Suprapubic skin (tissue), 4 donors: ENCODE measurements at places on chromosomes 5 and 9.

- peaks cover 12% of the 10 kb centered on the region for H3K4me1 ChIP-seq
- H3K27me3 ChIP-seq: no peaks in the 10 kb centered on the region
- no peak overlapping the region for H3K4me3 ChIP-seq
- H3K27ac ChIP-seq: no peak overlapping the region
- no peaks in the 10 kb centered on the region for H3K36me3 ChIP-seq
These were observed 13.8 kb downstream of the ACO1 start for GRCh38 chr9:32398207-32398606.

- H3K27ac ChIP-seq: no peak overlapping the region
- H3K27me3 ChIP-seq: no peaks in the 10 kb centered on the region
- no peaks in the 10 kb centered on the region for H3K4me1 ChIP-seq
- no peaks in the 10 kb centered on the region for H3K36me3 ChIP-seq
- no peak overlapping the region for H3K4me3 ChIP-seq
- DNase-seq: no peak
These were observed 84.5 kb downstream of the SLC1A1 start for GRCh38 chr9:4574657-4575243.

- peaks cover 15% of the 10 kb centered on the region for H3K36me3 ChIP-seq
- peaks cover 3% of the 10 kb centered on the region for H3K4me1 ChIP-seq
- H3K4me3 ChIP-seq: peak within 1 kb of the TSS; percentile 55
- peak; percentile 83 for DNase-seq
These were observed at the start of gene ZNF300 for GRCh38 chr5:150904479-150905311. TSS of gene ZNF300 (minus strand) at chr5:150904980. CDS start at chr5:150903155, 1,825 bp downstream.

GRCh38 chr9:83281306-83282255 lies 218.6 kb upstream of the RASEF start:
- H3K4me3 ChIP-seq: no peak overlapping the region
- no peak for DNase-seq
- H3K4me1 ChIP-seq: peaks cover 12% of the 10 kb centered on the region
- no peaks in the 10 kb centered on the region for H3K27me3 ChIP-seq
- peak overlapping the region; percentile 42 for H3K27ac ChIP-seq

GRCh38 chr5:72602696-72603685 lies 95.8 kb upstream of the ZNF366 start:
- H3K4me3 ChIP-seq: no peak overlapping the region
- H3K36me3 ChIP-seq: no peaks in the 10 kb centered on the region
- no peaks in the 10 kb centered on the region for H3K27me3 ChIP-seq
- peaks cover 24% of the 10 kb centered on the region for H3K4me1 ChIP-seq

DNA sequence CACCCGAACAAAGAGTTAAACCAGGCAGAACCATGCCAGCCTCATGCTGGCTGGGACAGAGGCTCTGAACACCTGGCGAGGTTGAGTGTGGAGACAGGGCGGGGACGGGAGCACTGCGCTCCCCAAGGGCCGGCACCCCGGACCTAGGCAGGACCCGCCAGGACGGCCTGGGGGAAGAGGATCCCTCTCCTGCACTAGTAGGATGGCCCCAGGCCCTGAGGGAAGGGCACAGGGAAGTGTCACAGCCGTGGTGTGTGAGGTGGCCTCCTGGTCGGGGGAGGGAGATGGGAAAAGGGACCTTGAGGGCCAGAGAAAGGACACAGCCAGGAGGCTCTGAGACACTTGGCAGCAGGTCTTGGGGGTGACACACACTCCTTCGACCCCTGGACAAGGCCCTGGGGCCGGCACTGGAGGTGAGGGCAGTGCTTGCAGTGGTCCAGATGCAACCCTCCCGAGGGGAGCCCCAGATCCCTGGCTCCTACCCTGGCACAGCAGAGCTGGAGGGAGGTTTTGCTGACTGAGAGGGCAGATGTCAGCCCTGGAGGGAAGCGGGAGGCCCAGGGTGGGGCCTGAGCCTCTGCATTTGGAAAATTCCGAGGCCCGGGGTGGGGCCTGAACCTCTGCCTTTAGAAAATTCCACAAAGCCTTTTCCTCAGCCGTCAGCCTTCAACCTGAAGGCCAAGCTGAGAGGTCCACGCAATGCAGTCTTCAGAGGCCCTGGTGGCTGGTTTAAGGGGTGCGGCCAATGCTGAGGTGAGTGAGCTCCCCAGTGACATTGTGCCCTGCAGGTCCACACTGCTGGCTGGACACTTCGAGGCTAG lies 24.8 kb upstream of the TERT start:
- H3K4me1 ChIP-seq: peaks cover 12% of the 10 kb centered on the region
- H3K36me3 ChIP-seq: peaks cover 71% of the 10 kb centered on the region
- peak; percentile 54 for DNase-seq
- H3K27ac ChIP-seq: no peak overlapping the region
- no peaks in the 10 kb centered on the region for H3K27me3 ChIP-seq

- peaks cover 30% of the 10 kb centered on the region for H3K4me1 ChIP-seq
- no peak for DNase-seq
- no peak overlapping the region for H3K4me3 ChIP-seq
- no peaks in the 10 kb centered on the region for H3K36me3 ChIP-seq
- H3K27ac ChIP-seq: no peak overlapping the region
- peaks cover 3% of the 10 kb centered on the region for H3K27me3 ChIP-seq
These were observed 74.2 kb downstream of the GADD45G start for GRCh38 chr9:89679016-89679415.

- H3K4me1 ChIP-seq: peaks cover 18% of the 10 kb centered on the region
- DNase-seq: no peak
- no peaks in the 10 kb centered on the region for H3K27me3 ChIP-seq
These were observed 114.6 kb upstream of the MAP3K1 start for GRCh38 chr5:56700711-56701110.

DNA sequence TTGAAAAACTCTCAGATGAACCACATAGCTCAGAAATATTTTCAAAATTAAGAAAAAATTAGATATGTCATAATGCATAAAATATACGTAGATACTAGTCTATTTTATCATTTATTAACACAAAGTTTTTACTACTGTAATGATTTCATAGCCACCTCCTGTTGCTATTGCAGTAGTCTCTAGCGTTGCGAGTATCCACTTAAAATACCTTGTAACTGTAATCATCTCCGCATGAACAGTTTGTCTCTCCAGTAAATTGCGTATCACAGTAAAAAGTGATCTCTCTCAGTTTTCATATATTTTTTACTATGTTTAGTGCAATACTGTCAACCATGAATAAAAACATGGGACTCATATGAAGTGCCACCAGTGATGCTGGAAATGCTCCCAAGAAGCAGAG lies 417.9 kb upstream of the ZNF462 start:
- H3K27ac ChIP-seq: no peak overlapping the region
- DNase-seq: no peak
- H3K4me1 ChIP-seq: no peaks in the 10 kb centered on the region
- no peak overlapping the region for H3K4me3 ChIP-seq

GRCh38 chr5:156825688-156826087 lies 24.4 kb upstream of the PPP1R2B start:
- H3K36me3 ChIP-seq: no peaks in the 10 kb centered on the region
- no peak overlapping the region for H3K27ac ChIP-seq
- no peaks in the 10 kb centered on the region for H3K27me3 ChIP-seq
- no peaks in the 10 kb centered on the region for H3K4me1 ChIP-seq

DNA sequence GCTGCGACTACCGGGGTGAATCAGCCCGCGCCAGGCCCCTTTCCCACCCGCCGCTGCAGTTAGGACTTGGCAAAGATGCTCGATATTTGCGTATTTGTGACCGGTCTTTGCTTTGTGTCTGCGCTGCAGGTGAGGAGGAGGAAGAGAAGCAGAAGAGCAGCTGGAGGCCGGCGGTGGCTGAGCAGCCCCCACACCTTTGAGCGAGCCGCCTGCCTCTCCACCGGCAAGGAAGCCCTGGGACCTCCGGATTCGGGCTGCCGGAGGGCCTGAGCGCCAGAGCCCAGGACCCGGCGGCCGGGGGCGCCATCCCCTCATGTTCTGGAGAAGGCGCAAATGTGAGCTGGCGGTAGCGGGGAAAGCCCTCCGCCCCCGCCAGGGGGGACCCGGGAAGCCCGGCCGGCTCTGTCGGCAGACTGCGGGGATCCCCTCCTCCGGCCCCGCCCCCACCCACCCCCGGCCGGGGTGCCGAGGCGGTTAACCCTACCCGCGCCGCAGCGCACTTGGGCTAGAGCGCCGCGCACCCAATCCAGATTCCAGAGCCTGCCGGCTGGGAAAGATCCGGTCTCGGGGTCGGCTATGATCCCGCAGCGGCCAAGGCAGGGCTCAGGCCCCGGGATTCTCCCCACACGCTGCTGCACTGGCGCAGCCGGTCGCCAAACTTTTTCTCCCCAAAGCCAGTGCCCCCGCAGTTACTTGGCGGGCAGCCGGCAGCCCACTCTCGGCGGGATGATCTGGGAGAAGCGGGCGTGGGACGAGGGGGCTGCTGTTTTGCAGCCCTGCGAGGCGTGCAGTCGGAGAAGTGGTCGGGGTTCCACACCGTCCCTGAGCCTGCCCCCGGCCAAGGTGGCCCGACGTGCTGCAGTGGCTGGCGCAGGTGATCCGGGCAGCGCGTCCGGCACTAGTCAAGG lies 800 bp upstream of the KCNN2 start:
- H3K4me1 ChIP-seq: peaks cover 37% of the 10 kb centered on the region
- no peak overlapping the region for H3K27ac ChIP-seq
- DNase-seq: no peak
- H3K4me3 ChIP-seq: peak overlapping the region; percentile 47

GRCh38 chr9:126773004-126773607 lies 31.7 kb upstream of the ZBTB43 start:
- peaks cover 13% of the 10 kb centered on the region for H3K27me3 ChIP-seq
- no peak overlapping the region for H3K27ac ChIP-seq
- no peaks in the 10 kb centered on the region for H3K36me3 ChIP-seq
- no peaks in the 10 kb centered on the region for H3K4me1 ChIP-seq
- H3K4me3 ChIP-seq: no peak overlapping the region

- H3K27ac ChIP-seq: no peak overlapping the region
- no peak overlapping the region for H3K4me3 ChIP-seq
- H3K36me3 ChIP-seq: no peaks in the 10 kb centered on the region
- no peaks in the 10 kb centered on the region for H3K4me1 ChIP-seq
- no peaks in the 10 kb centered on the region for H3K27me3 ChIP-seq
These were observed 85.0 kb upstream of the TAF11L2 start for GRCh38 chr5:17412760-17413671.

GRCh38 chr9:36194326-36195000 lies 3.7 kb downstream of the CLTA start:
- no peak overlapping the region for H3K4me3 ChIP-seq
- peaks cover 16% of the 10 kb centered on the region for H3K36me3 ChIP-seq
- no peaks in the 10 kb centered on the region for H3K27me3 ChIP-seq

DNA sequence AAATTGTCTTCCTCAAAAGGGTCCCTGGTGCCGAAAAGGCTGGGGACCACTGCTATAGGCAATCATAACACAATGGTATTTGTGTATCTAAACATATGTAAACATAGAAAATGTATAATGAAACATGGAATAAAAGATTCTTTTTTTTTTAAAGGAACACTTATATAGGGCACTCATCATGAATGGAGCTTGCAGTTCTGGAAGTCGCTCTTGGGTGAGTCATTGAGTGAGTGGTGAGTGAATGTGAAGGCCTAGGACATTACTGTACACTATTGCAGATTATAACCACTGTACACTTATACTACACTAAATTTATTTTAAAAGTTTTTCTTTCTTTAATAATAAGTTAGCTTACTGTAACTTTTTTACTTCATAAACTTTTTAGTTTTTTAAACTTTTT lies 176.4 kb downstream of the ARRDC3 start:
- DNase-seq: no peak
- peaks cover 4% of the 10 kb centered on the region for H3K4me1 ChIP-seq
- H3K4me3 ChIP-seq: no peak overlapping the region
- H3K27me3 ChIP-seq: no peaks in the 10 kb centered on the region
- no peak overlapping the region for H3K27ac ChIP-seq

- no peak overlapping the region for H3K4me3 ChIP-seq
- peaks cover 27% of the 10 kb centered on the region for H3K4me1 ChIP-seq
- no peak for DNase-seq
- no peaks in the 10 kb centered on the region for H3K27me3 ChIP-seq
These were observed 109.1 kb downstream of the SUSD1 start for GRCh38 chr9:112065806-112066606.

GRCh38 chr5:158212917-158213316 lies 354.0 kb upstream of the CLINT1 start:
- H3K27ac ChIP-seq: no peak overlapping the region
- no peaks in the 10 kb centered on the region for H3K36me3 ChIP-seq
- DNase-seq: no peak
- H3K4me1 ChIP-seq: no peaks in the 10 kb centered on the region

DNA sequence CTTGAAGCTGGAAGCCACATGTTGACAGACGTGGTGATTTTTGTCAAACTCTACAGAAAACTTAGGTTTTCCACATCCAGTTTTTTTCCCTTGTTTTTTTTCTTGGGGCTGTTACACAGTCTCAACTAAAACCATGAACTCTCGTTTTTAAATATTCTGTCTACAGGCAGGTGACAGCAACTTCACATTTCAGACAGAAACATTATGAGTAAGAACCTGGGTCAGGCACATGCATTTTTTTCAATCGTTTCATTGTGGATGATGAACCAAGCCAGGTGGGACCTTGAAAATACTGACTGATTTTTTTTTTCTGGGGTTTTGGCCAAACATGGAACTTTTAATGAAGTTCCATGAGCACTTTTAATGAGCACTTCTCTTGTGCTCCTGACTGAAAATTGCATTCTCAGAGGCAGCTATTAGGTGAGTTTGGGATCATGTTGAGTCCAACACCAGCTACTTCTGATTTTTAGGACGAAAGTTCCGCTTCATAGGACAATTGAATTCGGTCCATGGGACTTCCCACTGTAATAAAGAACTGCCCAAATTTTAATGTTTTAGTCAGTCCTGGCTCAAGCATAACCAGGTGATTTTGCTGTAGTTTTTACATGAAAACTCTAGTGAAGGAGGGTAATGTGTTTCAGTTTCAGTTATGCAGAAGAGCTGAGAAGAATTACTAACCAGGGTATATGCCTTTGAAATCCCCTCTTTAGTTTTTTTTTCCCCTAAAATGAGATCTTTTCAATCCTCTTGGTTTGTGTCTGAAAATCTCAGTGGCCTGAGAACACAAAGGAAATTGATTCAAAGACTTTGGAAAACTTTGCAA lies 93.2 kb upstream of the ADAMTS16 start:
- DNase-seq: no peak
- no peaks in the 10 kb centered on the region for H3K27me3 ChIP-seq
- H3K4me3 ChIP-seq: no peak overlapping the region
- H3K27ac ChIP-seq: no peak overlapping the region

- no peak overlapping the region for H3K4me3 ChIP-seq
- no peak for DNase-seq
- H3K4me1 ChIP-seq: peaks cover 70% of the 10 kb centered on the region
- H3K36me3 ChIP-seq: no peaks in the 10 kb centered on the region
These were observed 49.3 kb downstream of the SHB start for GRCh38 chr9:38019731-38020130.

DNA sequence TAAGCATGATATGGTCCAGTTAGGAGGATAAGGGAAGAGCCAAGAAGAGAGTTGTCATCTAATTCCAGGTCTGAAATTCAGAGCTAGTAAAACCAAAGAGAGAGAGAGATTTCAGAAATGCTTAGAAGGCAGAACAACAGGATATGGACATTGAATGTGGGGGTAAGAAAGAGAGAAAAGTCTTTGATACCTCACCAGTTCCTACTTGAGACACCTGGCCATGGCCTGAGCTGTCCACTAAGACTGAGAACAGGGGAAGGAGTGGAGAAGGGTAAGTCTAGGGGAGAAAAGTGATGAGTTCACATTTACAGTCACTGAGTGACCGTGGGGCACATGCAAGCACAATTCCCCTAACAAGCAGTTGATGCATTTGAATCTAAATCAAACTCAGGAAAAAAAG lies 35.5 kb downstream of the TIMD4 start:
- H3K4me1 ChIP-seq: no peaks in the 10 kb centered on the region
- H3K36me3 ChIP-seq: no peaks in the 10 kb centered on the region
- DNase-seq: no peak
- no peak overlapping the region for H3K27ac ChIP-seq
